Inflammatory macrophage (primary cell): ENCODE measurements at places on chromosomes 1 and 21.

GRCh38 chr1:52306227-52307006, 59.6 kb downstream of the CC2D1B start:
- DNase-seq, result no peak

- peak; percentile 56 for DNase-seq
Measured at GRCh38 chr21:39071623-39072214, 111.5 kb downstream of the PSMG1 start.

DNA sequence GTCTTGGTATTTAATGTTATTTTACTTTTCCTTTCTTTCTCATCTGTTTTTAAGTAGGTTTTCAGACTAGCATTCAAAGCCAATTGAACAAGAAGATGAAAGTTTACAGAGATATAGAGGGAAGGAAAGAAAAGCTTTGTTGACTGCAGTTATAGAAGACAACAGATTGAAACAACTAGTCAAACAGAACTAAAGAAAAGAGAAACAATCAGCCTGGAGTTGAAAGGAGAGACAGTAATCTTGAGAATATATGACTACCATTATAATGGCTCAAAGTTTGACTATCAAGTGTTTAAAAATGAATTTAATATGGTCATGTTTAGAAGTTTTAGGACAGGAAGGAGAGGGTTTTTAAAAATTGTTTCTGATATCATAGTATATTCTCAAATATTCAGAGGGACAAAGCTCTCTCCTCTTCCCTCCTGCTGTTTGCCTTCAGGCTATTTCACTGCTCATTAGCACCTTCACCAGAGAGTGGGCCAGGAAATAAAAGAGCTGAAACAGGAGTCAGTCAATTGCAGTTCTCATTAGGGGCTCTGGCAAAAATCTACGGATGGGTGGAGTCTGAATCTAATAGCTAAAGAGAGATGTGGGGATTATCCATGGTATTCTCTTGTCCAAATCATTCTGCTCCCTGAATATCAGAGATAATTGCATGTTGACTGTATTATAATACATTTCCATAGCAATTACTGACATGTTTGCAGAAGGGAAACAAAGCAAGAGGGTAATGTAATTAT, 577.8 kb downstream of the BRINP3 start:
- DNase-seq, result no peak

DNA sequence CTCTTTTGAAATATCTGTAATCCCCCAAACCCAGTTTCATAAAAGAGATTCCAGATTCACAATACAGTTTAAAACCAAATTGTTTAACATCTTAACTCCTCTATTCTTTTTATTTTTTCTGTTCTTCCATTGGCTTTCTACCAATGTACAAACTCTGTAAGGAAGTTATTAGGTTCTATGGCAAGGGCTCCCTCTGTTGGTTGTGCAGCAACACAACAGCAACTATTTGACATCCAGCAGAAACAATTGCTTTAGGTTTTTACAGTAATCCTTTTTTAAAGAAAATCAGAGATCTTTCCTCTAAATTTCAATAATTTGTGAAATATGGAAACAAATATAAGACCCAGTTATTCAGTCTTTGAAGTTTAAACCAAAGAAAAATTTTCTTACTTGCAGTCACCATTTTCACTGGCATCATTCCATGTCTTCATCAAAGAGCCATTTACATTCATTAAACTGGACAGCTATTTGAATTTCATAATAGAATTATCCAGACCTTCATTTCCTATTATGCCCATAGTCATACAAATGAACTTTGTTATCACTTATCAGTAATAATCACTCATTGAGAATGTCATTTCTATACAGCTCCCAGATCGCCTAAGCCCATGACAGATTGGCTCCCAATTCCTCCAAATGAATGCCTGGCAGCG, 46.5 kb upstream of the RNF11 start:
- DNase-seq, result peak; percentile 75

DNA sequence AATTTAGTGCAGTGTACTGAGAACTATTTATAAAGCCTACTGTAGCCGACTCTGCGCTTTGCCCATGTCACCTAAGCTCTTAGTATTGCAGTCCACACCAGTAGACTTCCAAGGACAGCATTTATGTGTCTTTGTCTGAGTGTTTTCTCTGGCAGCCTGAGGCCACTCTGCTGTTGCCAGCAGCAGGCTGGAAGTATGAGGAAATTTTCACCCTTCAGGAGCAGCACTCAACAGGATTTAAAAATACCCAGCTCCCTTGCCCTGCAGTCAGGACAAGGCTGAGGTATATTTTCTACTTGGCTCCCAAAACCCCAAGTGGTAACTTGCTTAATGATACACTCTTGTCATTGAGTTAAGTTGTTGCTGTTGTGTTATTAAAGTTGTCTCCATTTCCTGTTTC, 230.1 kb downstream of the SRGAP2C start:
- DNase-seq, result no peak

DNA sequence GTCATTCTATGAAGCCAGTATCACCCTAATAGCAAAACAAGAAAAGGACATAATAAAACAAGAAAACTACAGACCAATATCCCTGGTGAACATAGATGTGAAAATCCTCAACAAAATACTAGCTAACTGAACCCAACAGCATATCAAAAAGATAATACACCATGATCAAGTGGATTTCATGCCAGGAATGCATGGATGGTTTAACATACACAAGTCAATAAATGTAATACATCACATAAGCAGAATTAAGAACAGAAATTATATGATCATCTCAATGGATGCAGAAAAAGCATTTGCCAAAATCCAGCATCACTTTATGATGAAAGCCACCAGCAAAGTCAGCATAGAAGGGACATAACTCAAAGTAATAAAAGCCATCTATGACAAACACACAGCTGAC, 6.5 kb upstream of the PM20D1 start:
- no peak for DNase-seq

DNA sequence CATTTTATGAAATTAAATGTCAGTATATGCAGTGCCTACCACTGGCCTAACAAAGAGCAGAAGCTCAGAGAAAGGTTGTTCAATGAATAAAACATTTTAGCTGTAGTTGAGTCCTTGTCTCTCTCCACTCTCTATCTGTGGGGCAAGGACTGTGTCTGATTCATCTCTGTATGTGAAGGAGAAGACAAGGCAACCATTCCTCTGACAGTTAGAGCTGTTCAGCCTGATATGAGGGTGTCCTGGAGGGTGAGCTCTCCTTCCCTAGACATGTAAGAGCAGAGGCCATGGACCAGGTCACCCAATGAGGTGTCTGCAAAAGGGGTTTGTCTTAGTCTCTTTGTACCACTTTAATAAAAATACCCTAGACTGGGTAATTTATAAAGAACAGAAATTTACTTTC, 4.5 kb upstream of the PDZK1IP1 start:
- DNase-seq, result no peak

- DNase-seq, result no peak
Measured at GRCh38 chr21:44709426-44710293, 1.7 kb downstream of the TSPEAR start.

DNA sequence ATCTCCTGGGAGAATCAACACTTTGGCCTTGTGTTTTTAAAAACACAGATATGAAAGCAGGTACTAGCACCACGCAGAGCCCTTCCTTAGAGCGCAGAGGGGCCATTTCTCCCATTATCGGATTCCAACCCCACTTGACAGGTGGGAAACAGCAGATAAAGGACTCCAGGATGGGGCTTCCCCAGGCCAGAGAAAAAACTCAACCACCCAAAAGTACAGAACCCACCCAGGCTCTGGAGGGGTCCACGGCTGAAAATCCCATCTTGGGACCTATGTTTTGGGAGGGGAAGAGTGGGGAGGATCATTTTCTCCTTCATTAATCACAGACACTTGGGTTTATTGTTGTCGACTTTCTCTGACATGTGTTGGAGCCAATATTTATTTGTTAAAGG, 27.1 kb upstream of the COL18A1 start:
- DNase-seq, result no peak

GRCh38 chr1:15008783-15009729, 144.5 kb upstream of the TMEM51 start:
- DNase-seq, result no peak

DNA sequence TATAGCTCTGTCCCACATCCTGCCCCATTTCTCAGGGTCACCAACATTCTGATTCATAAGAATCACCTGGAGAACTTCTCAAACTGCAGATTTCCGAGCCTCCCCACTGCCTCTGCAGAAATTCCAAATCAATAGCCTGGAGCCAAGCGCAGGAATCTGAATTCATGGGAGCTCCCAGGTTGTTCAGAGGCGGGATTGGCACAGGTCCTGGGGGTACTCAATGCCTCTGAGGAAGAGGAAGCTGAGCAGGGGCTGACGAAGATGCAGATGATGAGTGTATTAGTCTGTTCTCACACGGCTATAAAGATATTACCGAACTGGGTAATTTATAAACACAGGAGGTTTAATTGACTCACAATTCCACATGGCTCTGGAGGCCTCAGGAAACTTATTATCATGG, 455.5 kb downstream of the MATN1 start:
- DNase-seq, result no peak

DNA sequence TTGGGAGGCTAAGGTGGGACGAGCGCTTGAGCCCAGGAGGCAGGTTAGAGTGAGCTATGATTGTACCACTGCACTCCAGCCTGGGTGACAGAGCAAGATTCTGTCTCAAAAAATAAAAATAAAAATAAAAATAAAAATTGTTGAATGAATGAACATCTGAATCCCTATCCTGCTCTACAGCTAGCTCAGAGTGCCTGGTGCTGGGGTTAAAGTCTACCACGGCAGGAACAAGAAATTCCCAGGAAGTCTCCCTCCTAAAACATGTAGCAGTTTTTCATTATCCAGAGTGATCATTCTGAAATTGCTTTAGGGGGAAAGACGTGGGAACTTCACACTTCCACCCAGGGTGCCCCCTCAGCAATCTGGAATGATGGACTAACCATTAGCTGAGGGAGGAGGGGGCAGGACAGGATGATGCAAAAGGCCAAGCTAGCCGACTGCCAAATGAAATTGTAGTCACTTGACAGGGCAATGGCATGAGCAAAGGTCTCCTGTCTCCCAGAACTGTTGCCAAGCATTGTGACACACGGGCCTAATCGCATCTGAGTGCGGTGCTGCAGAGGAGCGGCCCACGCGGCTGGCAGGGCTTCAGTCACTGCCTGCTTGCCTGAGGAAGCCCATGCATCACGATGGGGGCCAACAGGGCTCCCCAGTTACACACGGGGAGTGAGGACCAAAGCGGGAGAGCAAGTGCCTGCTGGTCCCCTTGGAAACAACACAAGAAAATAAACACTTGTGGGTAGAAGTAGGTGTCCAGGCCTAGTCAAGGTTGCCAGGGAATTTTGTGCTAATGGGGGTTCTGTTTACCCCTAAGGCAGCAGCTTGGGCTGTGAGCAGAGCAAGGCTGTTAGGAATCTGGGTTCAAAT, 85.7 kb downstream of the NENF start:
- DNase-seq, result peak; percentile 79

GRCh38 chr1:21270086-21270689, 20.1 kb downstream of the ECE1 start:
- DNase-seq, result peak; percentile 65

DNA sequence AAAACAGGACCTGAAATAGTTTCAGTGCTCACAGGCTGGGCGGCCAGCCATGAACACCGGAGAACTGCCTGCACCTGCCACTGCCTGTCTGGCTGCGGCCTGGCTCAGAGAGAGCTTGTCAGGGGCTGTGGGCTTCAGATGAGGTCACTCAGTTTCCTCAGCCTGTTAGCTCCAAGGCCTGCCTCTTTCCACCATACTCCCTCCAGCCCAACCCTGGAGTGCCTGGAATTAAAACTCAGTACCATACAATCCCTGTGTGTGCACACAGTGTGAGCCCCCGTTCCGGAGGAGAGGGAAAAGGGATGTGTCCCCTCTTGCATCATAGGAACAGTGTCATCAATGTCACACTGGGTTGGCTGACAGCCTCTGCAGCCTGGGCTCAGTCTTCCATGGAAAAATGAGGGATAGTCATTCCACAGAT, 16.2 kb downstream of the CACNA1S start:
- no peak for DNase-seq

- DNase-seq, result no peak
Measured at GRCh38 chr1:29682171-29682918, 446.0 kb downstream of the PTPRU start.

DNA sequence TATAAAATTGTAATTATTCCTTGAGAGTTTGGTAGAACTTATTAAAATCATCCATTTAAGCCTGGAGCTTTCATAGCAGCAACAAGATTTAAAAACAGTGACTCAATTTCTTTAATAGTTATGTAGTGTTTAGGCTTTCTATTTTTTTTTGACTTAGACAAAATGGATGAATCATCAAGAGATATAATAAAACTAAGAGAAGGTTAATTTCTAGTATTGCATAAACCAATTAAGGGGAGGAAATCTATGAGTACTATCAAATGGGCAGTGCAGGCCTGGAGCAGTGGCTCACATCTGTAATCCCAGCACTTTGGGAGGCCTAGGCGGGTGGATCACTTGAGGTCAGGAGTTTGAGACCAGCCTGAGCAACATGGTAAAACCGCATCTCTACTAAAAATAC, 416.3 kb upstream of the USP24 start:
- DNase-seq, result no peak

DNA sequence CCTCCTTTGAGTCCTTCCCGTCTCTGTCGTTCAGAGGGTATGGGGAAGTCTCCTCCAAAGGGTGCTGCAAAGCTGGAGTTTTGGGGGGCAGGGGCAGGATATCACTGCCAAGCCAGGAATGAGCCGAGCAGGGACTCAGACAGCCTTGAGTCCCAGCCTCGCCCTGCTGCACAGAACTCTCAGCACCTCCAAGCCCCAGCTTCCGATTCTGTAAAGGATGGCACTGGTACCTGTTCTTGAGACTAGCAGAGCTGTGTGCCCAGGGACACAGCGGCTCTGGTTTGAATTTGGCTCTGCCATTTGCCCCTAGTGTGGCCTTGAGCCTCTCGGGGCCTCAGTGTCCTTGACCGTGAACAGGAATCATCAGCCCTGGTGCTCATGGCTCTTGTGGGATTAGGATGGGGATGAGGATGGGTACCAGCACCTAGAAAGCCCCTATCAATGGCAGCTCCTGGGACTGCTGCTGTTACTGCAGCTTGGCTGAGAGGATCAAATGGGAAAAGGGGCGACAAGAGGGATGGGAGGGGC, 1.5 kb upstream of the FBLIM1 start:
- no peak for DNase-seq

- DNase-seq, result peak; percentile 44
Measured at GRCh38 chr1:151539321-151540020, 638 bp upstream of the TUFT1 start.

- peak; percentile 67 for DNase-seq
Measured at GRCh38 chr21:29233256-29233546, 65.5 kb upstream of the BACH1 start.
